ENCODE measurements at places on chromosomes 12 and 14. TPM values are rescaled to one million over a fixed set of nuclear protein-coding genes. Genes with fewer than 3 reads are reported as not detected.

DNA sequence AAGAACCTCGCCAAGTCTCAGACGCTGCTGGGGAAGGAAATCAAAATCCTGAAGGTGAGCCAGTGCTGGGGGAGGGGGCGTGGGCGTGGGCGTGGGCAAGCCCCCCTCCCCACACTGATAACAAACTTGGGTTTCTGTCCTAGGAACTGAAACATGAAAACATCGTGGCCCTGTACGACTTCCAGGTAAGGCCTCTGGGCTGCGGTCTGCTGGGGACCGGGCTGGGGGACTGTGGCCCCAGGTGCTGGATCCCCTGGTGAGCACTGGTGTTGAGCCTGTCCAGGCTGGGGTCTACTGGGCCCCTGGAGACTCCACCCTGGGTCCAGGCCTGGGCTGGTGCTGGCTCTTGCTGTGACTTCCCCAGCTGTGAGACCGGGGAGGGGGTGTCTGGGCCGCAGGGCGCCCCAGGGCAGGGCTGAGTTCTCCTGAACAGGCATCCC, 1.2 kb downstream of the ULK1 start:
- ATAC-seq: no peak

Gene TDRD9
- total RNA-seq: not detected

DNA sequence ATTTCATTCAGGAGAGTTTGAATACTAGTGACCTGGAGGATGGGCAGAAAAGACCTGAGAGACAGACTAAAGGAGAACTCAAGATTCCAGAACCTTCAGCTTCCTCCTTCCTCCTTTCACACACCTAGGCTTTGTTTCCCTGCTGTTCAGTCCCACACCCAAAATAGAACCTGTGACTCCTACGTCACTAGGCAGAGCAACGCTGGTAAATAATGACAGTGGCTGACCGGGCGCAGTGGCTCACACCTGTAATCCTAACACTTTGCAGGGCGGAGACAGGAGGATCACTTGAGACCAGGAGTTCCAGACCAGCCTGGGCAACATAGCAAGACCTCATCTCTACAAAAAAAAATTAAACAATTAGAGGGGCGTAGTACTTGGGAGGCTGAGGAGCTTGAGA, 166.4 kb upstream of the FKBP4 start:
- no peak for ATAC-seq

- no peak for ATAC-seq
These were observed 4.8 kb downstream of the GUCY2C start for GRCh38 chr12:14691560-14691959.

DNA sequence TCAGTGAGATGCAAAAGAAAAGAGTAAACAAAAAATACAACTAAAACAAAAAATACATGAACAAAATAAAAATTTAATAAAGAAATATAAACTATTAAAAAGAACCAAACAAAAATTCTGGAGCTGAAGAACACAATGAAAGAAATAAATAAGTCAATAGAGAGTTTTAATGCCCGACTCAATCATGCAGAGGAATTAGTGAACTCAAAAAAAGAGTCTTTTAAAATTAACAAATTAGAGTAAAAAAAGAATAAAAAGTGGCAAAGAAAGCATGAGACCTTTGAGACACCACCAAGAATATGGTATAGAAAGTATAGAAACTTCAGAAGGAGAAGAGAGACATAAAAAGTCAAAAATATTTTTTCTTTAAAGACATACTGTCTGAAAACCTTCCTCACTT, 2.6 kb upstream of the KLRC1 start:
- no peak for ATAC-seq

- no peak for ATAC-seq
These were observed 86.4 kb downstream of the SPPL3 start for GRCh38 chr12:120817559-120818330.

- no peak for ATAC-seq
These were observed 211.8 kb upstream of the HMGA2 start for GRCh38 chr12:65612440-65612839.

DNA sequence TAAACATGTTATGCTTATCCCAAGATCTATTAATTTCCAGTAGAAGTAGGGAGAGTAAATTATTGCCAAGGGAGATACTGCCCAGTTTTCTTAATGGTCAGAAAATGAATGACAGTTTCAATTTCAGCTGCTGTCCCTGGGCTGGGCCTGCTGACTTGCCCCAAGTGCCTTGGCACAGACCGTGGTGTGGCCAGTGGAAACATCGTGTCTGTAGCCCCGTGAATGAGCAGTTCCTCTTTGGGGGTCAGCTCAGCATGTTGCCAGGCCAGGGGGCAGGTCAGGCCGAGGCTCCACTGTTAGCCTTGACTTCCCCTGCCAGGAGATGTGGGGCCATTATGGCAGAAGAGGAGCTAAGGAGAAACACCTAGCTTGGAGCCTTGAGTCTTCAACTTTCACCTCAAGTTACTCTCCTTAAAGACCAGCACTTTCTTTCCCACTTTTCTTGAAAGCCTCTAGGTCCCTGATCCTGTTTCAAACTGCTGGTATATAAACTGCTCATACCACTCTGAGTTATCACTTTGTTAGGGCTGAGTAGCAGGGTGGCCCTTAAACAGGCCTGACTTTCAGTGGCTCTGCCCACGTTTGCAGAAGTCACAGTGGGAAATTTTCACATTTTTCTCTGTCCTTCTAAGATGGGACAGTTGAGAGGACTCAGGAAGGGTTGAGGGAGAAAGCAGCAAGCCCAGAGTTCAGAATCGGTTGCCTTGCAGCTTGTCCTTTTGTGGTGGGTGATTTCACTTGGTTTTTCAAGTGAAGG, 73.2 kb downstream of the SUSD6 start:
- no peak for ATAC-seq

Gene PRR4
- 9.0 TPM for total RNA-seq

DNA sequence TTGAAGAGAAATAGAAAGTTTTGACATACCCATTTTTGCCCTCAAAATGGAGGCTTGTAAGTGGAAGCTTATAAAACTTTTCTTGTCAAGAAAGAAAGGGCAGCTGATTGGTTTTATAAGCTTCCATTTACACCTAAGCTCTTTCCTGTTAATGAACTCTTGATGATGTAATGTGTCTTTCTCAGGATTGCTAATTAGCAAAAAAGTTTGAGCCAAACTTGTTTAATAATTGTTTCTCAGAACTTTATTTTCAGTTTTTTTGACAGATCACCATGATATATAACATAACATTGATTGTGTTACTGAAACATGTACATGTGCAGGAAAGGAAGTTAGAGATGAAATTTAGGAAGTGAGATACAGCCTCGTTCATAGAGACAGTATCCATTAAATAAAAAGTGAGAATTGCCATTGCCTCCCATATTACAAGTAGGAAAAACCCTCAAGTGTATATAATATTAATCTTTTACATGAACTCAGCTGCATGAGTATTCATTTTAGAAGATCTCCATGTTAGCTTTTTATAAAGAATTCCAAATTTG, 26.8 kb downstream of the RIC8B start:
- no peak for ATAC-seq

- no peak for ATAC-seq
These were observed 22.1 kb upstream of the CLEC14A start for GRCh38 chr14:38278035-38278434.

GRCh38 chr14:69281450-69282169, 21.7 kb downstream of the GALNT16 start:
- peak; percentile 98 for ATAC-seq

Gene AKAP3
- total RNA-seq: 2.3 TPM

DNA sequence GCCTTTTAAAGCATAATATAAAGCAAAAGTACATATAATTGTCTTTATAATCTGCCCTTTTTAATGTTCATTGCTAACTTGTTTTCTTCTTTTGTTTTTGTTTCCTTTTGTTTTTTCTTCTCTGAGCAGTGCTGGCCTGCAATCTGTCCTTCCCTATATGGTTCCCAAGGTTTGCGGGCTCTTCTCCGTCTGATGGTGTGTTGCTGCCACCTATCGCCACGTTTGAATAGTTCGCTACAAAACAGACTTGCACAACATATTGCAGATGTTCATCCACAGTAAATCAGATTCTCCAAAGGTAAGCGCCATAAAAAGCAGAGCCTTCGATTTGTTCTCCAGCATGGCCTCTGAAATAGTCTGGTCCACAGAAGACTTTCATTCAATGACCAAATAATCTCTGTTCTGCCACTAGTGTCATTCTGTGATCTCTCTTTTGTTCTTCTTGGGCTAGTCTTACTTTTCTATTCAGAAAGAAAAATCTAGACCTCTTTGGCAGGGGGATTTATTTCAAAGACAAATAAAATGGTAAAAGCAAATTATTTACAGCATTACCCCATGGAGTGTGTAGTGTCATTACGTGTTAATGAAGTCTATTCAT, 33.5 kb downstream of the C12orf50 start:
- peak; percentile 98 for ATAC-seq

GRCh38 chr12:75260316-75260715, 50.7 kb upstream of the KCNC2 start:
- no peak for ATAC-seq

DNA sequence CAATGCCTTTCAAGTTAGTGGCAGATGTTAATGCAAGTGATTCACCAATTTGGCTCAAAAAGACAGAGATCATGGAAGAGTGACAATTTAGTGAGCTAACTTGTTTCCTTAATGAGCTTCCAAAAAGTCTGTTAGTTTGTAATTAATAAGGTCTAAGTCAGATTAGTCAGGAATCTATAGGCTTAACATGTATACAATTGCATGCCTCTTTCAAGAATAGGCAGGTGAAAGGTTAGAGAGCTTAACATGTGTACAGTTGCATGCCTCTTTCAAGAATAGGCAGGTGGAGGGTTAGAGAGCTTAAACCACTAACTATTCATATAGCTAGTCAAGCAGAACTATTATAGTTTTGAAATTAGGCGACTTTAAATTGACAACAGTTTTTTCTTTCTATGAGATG, 663.8 kb downstream of the C12orf50 start:
- ATAC-seq: no peak

Gene CDKN1B
- 89.8 TPM for total RNA-seq

DNA sequence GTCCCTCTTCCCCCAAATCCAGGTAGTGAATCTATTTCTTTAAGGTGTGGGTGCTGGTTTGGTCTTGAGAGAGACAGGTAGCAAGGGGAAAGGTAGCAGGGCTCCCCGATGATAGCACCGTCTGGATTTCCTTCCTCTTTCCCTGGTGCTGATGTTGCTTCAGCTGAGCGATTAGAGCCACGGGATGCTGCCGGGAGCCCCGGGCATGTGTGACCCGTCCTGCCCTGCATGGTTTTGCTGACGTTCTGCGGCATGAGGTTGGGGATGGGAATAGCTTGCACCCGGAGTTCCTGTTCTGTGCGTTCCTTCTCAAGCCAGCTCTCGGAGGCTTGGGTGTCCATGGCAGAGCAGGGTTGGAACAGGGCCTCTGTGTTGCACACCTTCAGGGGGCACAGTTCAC, 107.3 kb downstream of the TSPAN9 start:
- ATAC-seq: no peak

GRCh38 chr14:74697011-74697410, 15.9 kb downstream of the AREL1 start:
- ATAC-seq: no peak

Gene GPRC5D
- total RNA-seq: 0.88 TPM

DNA sequence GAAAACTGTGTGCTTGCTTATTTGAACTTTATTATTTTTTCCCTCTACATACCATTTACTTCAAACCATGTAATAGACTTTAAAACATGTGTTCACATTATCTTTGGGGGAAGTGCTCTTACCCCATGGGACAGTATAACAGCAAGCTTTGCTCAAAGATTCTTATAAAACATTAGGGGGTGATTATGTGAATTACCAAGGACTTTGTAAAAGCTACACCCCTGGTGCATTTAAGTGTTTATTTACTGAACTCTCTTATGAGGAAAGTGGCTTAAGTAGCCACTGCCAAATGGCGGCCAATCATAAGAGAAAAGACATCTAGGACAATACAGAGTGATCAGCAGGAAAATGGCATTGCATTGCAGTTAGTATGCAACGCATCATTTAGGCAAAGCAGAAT, 70.3 kb downstream of the CAPZA3 start:
- ATAC-seq: no peak

DNA sequence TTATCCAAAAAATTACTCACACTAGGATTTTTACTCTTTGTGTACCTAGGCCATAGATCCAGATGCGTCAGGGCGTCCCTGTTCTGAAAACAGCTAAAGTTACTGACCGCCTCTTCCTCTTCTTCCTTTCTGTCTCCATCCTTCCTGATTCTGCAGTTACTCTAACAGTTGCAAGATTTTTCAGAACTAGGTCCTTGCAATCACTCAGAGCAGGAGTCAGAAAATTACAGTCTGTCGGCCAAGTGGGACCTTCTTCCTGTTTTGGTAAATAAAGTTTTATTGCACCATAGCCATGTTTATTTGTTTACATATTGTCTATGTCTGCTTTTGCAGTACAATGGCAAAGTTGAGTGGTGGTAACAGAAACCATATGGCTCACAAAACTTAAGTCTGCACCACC, 25.6 kb upstream of the FGF6 start:
- ATAC-seq: no peak

Gene PRICKLE1
- total RNA-seq: 36.9 TPM

DNA sequence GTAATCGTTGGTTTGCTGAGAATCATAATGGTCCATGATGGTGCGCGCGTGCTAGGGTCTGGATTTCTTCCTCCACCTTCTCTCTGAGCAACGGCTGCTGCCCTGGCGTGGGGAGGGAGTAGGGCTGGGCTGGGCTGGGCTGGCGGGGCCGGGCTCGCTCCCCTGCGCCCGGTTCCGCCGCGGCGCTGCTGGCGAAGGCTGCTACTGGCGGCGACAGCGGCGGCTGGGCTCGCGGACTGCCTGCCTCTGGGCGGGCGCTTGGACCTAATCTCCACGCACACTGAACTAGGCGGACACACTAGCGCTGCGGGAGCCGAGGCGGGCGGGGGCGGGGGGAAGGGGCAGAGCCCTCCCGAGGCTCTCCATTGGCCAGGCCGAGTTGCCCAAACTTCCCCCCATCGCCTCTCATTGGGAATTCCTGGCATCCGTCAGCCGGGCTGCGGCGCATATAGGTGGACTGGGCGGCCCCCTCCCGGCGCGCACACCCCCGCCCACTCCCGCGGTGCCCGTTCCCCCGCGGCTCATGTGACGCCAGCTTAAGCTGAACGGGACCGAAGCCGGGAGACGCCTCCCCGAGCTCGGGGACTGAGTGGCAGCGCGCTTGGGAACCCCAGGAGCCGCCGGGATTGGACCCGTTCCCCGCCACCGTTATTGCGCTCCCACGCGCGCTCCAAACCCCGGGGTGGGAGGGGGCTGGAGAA, at the start of gene ACTN1:
Gene ACTN1 (minus strand): TSS at position 282 of the 701 bp plus-strand sequence. CDS start 246 bp downstream, at position 36.
- peak; percentile 66 for ATAC-seq

- no peak for ATAC-seq
These were observed 113.7 kb upstream of the KITLG start for GRCh38 chr12:88693837-88694445.

- ATAC-seq: no peak
These were observed 540.3 kb downstream of the BCL11B start for GRCh38 chr14:98731701-98732100.

DNA sequence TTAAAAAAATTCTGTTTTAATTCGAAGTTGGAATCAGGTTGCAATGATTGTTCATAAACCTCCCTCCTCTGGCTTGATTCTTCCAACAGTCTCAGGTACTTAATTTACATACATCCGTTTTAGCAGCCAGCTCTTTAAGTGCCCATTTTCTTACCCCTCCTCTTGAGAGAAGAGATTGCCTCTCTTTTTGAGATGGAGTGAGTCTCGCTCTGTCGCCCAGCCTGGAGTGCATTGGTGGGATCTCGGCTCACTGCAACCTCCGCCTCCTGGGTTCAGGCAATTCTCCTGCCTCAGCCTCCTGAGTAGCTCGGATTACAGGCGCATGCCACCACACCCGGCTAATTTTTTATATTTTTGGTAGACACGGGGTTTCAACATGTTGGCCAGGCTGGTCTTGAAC, 146.4 kb upstream of the AMIGO2 start:
- ATAC-seq: no peak

GRCh38 chr12:132423251-132423819, 66.6 kb upstream of the FBRSL1 start:
- ATAC-seq: peak; percentile 47
